ENCODE measurements at places on chromosomes 5 and 9.

- DNase-seq, result no peak
Observed at GRCh38 chr5:162916368-162916767, 521.0 kb upstream of the CCNG1 start.

- DNase-seq, result no peak
Observed at GRCh38 chr5:68070591-68071281, 144.8 kb upstream of the PIK3R1 start.

- no peak for DNase-seq
Observed at GRCh38 chr5:8767746-8768145, 778.1 kb downstream of the SEMA5A start.

- DNase-seq, result no peak
Observed at GRCh38 chr9:133108794-133109641, 12.0 kb downstream of the RALGDS start.

DNA sequence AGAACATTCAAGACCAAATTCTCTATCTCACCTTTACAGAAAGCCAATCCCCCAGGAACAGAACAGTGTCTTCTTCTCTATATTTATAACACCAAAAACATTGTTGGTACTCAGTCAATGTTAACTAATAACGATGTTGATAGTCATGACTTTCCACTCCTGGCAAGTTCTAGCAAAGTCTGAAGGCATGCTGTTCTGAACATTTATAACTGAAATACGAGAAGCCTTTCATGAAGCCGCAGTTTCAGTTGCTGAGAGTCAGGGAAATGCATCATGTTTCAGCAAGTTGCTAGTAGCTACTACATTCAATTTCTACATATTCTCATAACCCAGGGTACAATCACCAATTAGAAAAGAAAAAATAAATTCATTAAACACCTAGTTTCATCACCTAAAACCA, 301.4 kb downstream of the PDE4D start:
- no peak for DNase-seq

GRCh38 chr5:31671339-31671741, 32.4 kb downstream of the PDZD2 start:
- no peak for DNase-seq

DNA sequence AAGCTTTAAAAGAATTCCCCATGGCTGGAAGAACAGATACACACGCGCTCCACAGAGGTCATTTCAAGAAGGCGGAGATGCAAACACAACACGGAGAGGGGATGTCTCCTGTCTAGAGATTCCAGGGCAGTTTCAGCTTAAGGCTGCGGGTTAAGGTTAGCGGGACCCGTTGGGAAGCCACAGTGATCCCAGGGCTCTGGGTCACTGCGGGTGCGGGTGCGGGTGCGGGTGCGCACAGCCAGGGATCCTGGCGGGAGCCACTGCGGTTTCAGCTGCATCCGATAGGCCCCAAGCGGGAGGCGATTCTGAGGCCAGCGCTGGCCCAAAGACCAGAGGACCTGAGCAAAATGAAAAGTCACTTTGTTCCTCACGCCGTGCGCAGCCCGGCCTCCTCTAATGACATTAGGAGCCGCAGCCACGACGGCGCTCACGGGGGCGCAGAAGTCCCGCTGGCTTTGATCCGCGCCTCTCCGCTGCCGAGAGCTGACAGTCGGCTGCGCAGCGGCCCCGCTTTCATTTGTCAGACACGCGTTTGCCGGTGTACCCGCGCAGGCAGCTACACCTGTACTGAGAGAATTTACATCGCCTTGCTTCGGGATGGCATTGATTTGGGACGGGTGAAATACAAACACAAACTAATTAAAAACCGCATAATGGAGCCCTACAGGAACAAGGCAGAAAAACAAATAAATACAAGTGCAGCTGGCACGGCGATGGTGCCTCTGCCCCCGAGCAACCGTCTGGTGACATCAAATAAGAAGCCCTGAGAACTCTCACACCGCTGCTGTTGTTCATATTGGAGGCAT, 5.3 kb upstream of the IRX1 start:
- no peak for DNase-seq

- DNase-seq, result no peak
Observed at GRCh38 chr9:27337833-27338526, 41.0 kb upstream of the EQTN start.

DNA sequence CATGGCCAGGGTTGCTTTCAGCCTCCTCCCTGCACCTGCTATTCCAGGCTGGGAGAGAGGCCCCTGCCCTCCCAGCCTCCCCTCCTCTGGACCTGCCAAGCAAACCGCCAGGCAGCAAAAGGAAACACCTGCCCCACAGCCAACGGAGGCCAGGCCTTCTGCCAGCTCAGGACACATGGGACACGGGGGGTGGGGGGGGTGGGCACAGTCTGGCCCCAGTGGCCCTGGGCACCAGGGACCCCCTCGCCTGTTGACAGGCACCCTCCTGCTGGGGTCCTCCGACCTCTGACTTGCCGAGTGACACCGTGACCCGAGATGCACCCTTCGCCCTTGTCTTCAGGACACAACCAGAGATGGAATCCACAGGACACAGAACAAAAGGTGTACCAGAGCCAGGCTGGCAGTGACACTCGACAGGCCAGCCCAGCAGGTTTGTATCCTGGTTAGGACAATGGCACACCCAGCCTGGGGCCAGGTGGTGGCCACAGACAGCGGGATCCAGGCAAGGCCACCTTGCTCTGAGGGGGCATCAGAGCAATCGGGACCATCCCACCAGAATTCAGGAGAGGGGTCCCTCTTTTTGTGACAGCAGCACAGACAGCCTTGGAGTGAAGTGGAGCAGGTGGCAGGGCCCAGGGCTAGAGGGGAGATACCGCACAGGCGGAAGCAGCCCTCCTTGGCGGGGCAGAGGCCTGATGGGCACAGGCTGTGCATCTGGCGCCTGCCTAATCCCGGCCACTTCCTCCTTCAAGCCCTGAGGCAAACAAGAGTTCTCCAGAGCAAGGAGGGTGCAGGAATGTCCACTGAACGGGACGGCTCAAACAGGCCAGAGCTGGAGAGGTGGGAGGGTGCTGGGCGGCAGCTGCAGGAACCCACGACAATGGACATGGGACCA, 1.3 kb upstream of the TMEM210 start:
- DNase-seq, result no peak

- DNase-seq, result no peak
Observed at GRCh38 chr5:133830911-133831310, 137.5 kb downstream of the C5orf15 start.

DNA sequence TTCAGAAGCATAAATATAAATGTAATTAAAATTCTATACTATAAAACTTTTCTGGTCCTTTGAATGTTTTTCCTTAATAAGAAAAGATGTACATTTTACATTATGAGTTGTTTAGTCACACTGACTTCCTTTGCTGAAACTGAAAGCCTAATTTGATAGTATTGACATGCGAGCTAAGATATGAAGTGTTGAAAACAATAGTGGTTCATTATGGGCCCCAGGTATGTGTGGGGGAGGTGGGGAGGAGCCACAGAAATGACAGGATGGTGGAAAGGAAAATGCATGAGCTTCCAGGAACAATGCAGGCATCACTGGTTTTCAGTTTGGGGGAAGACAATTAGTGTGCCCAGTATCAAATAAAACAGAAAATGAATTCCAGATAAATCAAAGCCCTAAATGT, 35.4 kb upstream of the RLN1 start:
- no peak for DNase-seq

GRCh38 chr9:80883426-80883825, 805.9 kb downstream of the TLE1 start:
- no peak for DNase-seq

DNA sequence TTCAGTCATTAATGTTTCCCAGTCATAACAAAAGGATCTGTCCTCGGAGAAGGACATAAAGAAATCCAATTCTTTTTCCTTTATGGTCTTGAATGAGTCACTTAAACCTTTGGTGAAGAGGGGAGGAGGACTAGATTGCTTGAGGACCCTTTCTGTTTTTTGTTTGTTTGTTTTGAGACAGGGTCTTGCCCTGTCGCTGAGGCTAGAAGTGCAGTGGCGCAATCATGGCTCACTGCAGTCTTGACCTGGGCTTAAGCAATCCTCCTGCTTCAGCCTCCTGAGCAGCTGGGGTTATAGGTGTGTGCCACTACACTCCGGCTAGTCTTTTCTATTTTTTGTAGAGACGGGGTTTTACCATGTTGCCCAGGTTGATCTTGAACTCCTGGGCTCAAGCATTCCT, 12.3 kb downstream of the TIGD6 start:
- DNase-seq, result no peak

GRCh38 chr5:135706474-135706873, 127.7 kb upstream of the CXCL14 start:
- DNase-seq, result no peak

GRCh38 chr5:54296386-54296785, 14.0 kb downstream of the ARL15 start:
- DNase-seq, result no peak

- DNase-seq, result no peak
Observed at GRCh38 chr5:131825404-131826013, 28.7 kb upstream of the FNIP1 start.

Measured in NCI-H1694 treated with DMSO at 0.1 percent for 48 hours (cell line).